ENCODE measurements at places on chromosomes 3 and 15.

GRCh38 chr15:30974112-30974511 is 17.3 kb downstream of the MTMR10 start:
- DNase-seq = no peak

GRCh38 chr15:64749167-64749566 is 26.2 kb downstream of the RBPMS2 start:
- no peak for DNase-seq

DNA sequence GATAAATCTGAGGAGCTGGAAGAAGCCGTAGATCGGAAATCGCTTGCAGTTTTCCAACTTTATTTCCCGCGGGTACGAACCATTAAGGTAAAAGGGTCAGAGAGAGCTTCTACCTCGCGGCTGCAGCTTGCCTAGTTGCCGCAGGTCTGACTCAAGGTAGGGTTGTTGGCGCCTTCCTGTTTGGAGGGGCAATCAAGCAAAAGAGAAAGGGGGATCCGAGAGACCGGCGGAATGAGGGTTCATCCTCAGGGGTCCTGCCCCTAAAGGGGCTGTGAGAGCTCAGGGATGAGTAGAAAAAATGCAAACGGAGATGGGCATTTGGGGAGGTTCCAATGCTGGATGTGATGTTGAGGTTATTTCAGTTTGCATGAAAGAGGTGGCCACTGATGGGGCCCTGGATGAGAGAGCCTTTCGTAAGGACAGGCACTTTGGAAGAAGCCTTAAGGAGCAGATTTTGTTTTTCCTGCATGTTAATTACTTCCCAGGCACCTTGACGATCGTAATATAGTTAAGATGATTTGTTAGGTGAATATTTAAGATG is 265.4 kb downstream of the CGGBP1 start:
- no peak for DNase-seq

DNA sequence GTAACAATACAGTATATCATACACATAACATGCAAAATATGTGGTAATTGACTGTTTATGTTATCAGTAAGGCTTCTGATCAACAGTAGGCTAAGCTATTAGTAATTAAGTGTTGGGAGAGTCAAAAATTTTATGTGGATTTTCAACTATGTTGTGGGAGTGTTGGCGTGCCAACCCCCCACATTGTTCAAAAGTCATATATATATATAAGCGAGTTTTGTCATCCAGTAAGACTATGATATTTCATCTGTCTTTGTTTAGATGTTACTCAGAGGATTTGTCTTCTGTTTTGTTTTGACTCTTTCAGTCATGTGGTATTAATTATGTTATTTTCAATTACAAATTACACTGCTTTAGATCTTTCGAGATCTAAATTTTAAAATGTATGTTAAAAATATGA is 51.0 kb upstream of the RAP2B start:
- DNase-seq = no peak

DNA sequence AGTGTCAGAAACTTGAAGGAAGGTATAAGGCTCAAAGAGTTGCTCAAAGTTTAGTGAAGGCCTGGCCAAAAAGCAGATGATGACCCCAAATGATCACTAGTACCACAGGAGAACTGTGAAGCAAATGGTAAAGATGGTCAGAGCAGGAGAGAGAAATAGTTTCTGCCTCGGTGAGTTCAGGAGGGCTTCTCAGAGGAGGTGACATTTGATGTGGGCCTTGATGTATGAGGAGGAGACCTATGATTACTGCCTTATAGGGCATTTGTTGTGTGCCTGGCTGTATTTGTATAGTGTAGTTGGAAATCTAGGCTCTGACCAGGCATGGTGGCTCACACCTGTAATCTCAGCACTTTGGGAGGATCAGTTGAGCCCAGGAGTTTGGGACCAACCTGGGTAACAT is 50.4 kb downstream of the DNASE1L3 start:
- DNase-seq = no peak
